Activated naive CD4-positive, alpha-beta T cell treated with anti-CD3 and anti-CD28 coated beads for 36 hours (primary cell): ENCODE measurements at places on chromosomes 11 and 22. TPM values are rescaled to one million over a fixed set of nuclear protein-coding genes. Genes with fewer than 3 reads are reported as not detected.

IFITM1 gene
- total RNA-seq = 359 TPM

GRCh38 chr11:127873478-127873877 is 713.9 kb downstream of the ETS1 start:
- H3K27ac ChIP-seq = no peak overlapping the region
- H3K36me3 ChIP-seq = no peaks in the 10 kb centered on the region
- no peaks in the 10 kb centered on the region for H3K4me1 ChIP-seq
- H3K27me3 ChIP-seq = peaks cover 2% of the 10 kb centered on the region

ZNRF3 gene
- 2.2 TPM for total RNA-seq

DNA sequence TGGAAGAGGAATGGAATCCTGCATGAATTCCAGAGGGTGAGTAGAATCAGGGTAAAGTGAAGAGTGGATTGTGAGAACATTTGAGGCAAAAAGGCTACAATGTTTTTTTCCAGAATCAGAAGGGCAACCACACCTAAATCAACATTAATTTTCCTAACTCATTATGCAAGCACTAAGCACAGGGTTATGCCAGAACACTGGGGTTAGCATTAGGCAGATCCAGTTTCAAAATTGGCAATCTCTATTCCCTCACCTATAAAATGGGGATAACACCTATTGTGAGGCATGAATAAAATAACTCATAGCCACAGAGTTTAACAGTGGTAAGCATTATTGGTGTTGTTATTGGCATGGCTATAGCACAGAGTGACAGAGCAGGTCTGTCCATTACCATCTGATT is 378.6 kb upstream of the FAT3 start:
- H3K27ac ChIP-seq = no peak overlapping the region
- H3K36me3 ChIP-seq = no peaks in the 10 kb centered on the region
- no peaks in the 10 kb centered on the region for H3K4me1 ChIP-seq
- H3K27me3 ChIP-seq = no peaks in the 10 kb centered on the region

GRCh38 chr11:8320076-8320475 is 56.4 kb upstream of the LMO1 start:
- H3K36me3 ChIP-seq = no peaks in the 10 kb centered on the region
- no peak overlapping the region for H3K4me3 ChIP-seq
- peaks cover 9% of the 10 kb centered on the region for H3K27me3 ChIP-seq
- no peak for DNase-seq
- no peaks in the 10 kb centered on the region for H3K4me1 ChIP-seq

GRCh38 chr11:62560566-62561103 is 13.1 kb downstream of the EEF1G start:
- no peak overlapping the region for H3K4me3 ChIP-seq
- no peaks in the 10 kb centered on the region for H3K27me3 ChIP-seq
- peaks cover 69% of the 10 kb centered on the region for H3K4me1 ChIP-seq
- peak overlapping the region; percentile 77 for H3K27ac ChIP-seq

DNA sequence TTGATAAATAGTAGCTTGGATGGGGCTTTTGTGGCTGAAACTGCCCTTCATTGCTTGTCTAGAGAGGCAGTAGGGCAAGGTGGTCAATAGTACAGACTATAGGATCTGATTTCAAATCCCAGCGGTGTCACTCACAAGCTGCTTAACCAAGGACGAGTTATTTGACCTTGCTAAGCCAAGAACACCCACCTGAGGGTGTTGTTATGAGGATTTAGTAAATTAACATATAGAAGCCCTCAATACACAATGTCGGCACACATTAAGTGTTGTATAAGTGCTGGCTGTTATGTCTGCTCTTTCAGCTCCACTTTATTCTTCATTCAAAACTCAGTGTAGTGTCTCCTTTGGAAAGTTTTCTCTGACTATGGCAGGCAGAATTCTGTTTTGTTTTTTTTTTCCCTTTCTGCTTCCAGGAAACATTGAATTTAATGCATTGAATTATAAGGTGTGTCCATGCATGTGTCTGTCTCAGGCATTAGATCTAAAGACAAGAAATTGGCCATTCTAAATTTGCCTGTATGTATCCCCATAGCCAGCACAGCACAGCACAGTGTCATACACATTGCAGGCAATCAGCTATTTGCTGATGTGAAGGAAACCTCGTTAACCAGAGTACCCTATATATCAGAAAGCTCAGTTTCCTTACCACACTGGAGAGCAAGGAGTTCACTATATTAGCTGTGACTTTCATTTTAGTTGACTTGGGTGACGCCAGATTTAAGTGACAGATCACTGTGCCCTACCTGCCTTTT is 212.1 kb downstream of the NELL1 start:
- H3K4me1 ChIP-seq = no peaks in the 10 kb centered on the region
- no peak for DNase-seq
- H3K27me3 ChIP-seq = no peaks in the 10 kb centered on the region
- no peak overlapping the region for H3K4me3 ChIP-seq
- no peak overlapping the region for H3K27ac ChIP-seq

BTBD18 gene
- not detected for total RNA-seq

NXPE1 gene
- not detected for total RNA-seq

DNA sequence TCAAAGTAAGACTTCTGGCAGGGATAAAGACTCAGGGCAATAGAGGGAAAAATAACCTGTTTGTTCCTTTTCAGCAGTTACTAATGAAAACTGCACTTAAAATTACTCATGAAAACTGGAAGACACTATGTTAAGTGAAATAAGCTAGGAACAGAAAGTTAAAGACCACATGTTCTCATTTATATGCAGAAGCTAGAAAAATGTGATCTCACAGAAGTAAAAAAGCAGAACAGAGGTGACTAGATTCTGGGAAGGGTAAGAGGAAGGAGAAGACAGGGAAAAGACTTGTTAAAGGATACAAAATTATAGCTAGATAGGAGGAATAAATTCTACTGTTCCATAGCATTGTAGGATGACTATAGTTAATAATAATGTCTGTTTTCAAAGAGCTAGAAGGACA is 22.2 kb downstream of the HPS5 start:
- no peaks in the 10 kb centered on the region for H3K27me3 ChIP-seq
- H3K4me1 ChIP-seq = peaks cover 2% of the 10 kb centered on the region
- no peak for DNase-seq
- no peak overlapping the region for H3K27ac ChIP-seq

- H3K27ac ChIP-seq = no peak overlapping the region
- no peaks in the 10 kb centered on the region for H3K27me3 ChIP-seq
- H3K36me3 ChIP-seq = peaks cover 2% of the 10 kb centered on the region
- peaks cover 28% of the 10 kb centered on the region for H3K4me1 ChIP-seq
- H3K4me3 ChIP-seq = no peak overlapping the region
Observed at GRCh38 chr11:46477136-46477535, 85.6 kb upstream of the CHRM4 start.

DNA sequence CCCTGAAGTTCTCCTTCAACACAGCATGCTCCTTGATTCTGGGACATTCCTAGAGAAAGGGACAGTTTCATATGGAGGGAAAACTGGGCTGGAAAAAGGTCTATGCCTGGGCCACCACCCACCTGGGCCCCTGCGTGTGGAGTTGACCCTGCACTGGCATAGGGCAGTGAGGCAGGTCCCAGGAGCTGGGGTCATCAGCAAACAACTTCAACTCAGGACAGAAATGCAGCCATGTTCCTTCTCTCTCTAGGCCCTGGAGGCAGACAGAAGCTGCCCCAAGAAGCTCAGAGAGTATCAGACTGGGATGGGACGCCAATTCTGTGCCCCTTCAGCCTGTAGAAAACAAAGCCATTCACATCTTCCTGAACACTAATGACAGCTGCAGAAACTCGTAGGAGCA is 34.9 kb downstream of the RTL6 start:
- DNase-seq = no peak
- H3K27me3 ChIP-seq = peaks cover 5% of the 10 kb centered on the region
- H3K4me3 ChIP-seq = no peak overlapping the region
- H3K27ac ChIP-seq = no peak overlapping the region

GRCh38 chr11:88680806-88681205 is 343.3 kb upstream of the CTSC start:
- peaks cover 7% of the 10 kb centered on the region for H3K4me1 ChIP-seq
- no peak overlapping the region for H3K27ac ChIP-seq
- no peak overlapping the region for H3K4me3 ChIP-seq
- peaks cover 2% of the 10 kb centered on the region for H3K36me3 ChIP-seq
- no peak for DNase-seq

GRCh38 chr11:12845739-12846358 is 163.3 kb upstream of the RASSF10 start:
- no peak overlapping the region for H3K27ac ChIP-seq
- H3K36me3 ChIP-seq = no peaks in the 10 kb centered on the region
- no peak for DNase-seq
- peaks cover 12% of the 10 kb centered on the region for H3K4me1 ChIP-seq
- H3K4me3 ChIP-seq = no peak overlapping the region

- H3K4me1 ChIP-seq = no peaks in the 10 kb centered on the region
- H3K4me3 ChIP-seq = no peak overlapping the region
- H3K27me3 ChIP-seq = peaks cover 3% of the 10 kb centered on the region
- no peak for DNase-seq
- no peak overlapping the region for H3K27ac ChIP-seq
Observed at GRCh38 chr22:42758931-42759629, 38.4 kb upstream of the A4GALT start.

DNA sequence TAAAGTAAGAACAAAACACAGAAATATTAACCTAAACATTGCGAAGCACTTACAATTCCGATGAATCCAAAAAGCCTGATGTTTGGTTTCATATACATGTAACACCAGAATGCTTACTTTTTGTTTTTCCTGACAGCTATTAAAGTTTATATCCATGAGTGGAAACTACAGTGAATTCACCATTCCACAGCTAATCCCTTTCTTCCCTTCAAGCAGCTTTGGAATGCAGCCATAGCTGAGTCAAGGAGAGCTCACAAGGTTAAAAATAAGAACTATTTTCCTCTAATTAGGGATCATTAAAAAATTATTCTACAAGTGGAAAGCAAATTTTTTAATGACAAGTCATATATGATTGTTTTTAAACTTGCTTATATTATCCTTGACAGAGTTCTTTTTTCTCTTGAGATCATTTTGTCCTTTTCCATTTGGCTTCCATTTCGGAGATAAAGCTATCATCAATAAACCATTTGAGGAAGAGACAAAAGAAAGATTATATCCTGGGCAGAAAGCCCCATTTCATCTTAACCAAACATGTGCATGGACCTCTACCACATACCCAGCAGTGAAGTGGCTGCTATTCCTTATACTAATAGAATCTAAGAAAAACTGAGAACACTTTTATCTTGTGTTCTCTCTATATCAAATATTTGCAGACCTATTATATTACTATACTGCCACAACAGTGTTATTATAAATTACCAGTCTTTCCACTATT is 19.7 kb upstream of the FIBIN start:
- no peak overlapping the region for H3K27ac ChIP-seq
- H3K36me3 ChIP-seq = no peaks in the 10 kb centered on the region
- no peak for DNase-seq
- no peak overlapping the region for H3K4me3 ChIP-seq
- H3K27me3 ChIP-seq = no peaks in the 10 kb centered on the region
- no peaks in the 10 kb centered on the region for H3K4me1 ChIP-seq

DNA sequence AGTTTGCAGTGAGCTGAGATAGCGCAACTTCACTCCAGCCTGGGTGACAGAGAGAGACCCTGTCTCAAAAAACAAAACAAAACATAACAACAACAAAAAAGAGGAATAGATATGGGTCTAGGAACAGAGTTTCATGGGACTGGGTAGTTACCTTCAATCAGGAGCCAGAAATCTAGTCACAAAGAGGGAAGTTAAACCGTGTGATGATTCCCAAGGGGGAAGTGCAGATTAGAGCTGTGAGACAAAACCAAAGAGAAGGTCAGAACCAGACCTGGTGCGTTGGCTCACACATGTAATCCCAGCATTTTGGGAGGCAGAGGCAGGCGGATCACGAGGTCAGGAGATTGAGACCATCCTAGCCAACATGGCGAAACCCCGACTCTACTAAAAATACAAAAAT is 42.1 kb upstream of the LARGE1 start:
- no peaks in the 10 kb centered on the region for H3K27me3 ChIP-seq
- no peak overlapping the region for H3K27ac ChIP-seq
- no peak for DNase-seq
- H3K36me3 ChIP-seq = no peaks in the 10 kb centered on the region

DNA sequence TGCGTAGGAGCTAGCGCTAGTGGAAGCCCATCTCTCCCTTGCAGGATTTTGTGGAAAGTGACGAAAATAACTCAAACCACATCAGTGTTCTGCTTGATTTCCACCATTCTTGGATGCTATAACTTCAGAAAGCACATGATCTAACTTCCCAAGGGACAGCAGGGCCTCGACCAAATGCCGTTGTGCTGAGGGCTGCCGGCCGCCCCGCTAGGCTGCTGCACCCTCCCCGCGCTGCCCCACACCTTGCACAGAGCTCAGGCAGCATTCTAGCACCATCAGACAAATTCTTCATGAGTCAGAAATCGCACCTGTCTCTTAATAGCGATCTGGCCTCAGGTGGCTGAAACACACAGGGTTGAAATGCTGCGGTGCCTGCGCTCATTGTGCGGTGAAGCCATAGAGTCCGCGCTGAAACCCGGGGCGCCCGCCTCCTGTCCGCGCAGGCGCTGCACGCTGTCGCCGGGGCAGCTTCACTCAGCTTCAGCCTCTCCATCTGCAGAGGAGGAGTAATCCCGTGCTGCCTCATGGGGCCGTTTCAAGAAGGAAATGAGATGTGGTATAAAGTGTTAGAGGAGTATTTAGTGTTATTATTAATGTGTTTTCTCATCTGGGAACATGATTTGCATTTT is 59.2 kb upstream of the B3GAT1 start:
- H3K27me3 ChIP-seq = peaks cover 36% of the 10 kb centered on the region
- H3K27ac ChIP-seq = no peak overlapping the region
- H3K4me3 ChIP-seq = no peak overlapping the region

DNA sequence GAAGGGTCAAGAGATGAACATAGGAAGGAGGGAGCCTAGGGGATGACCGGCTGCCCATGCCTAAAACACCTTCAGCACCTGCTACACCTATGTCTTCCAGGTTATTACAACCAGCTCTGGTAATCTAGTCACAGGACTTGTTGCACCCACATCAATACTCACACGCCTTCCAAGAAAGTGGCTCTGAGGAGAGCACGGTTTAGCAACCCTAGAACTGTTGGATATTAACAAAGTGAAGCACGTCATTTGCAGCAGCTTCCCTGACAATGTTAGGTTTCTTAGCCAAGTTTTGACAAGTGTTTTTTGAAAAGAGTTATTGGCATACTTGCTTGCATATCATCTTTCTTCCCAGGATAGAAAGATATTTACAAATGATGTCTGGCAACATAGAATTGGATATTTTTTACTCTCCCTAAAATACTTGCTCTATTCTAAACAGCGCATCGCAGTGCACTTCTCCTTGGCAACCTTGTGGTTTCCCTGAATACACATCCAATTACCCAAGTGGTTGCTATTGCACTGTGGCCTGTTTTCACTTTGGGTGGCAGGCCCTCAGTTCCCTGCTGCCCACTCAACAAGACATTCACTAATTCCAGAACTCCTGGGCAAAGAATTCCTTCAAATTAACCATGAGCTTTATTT is 94.3 kb upstream of the ARHGAP42 start:
- no peaks in the 10 kb centered on the region for H3K36me3 ChIP-seq
- H3K4me3 ChIP-seq = no peak overlapping the region
- no peaks in the 10 kb centered on the region for H3K27me3 ChIP-seq

GRCh38 chr11:92257536-92257935 is 32.9 kb downstream of the FAT3 start:
- H3K27ac ChIP-seq = no peak overlapping the region
- H3K4me1 ChIP-seq = no peaks in the 10 kb centered on the region
- H3K36me3 ChIP-seq = no peaks in the 10 kb centered on the region
- DNase-seq = no peak
- no peaks in the 10 kb centered on the region for H3K27me3 ChIP-seq
- H3K4me3 ChIP-seq = no peak overlapping the region

GRCh38 chr11:76762867-76763572 is 20.1 kb upstream of the TSKU start:
- H3K27me3 ChIP-seq = no peaks in the 10 kb centered on the region
- no peak for DNase-seq
- H3K36me3 ChIP-seq = no peaks in the 10 kb centered on the region
- no peak overlapping the region for H3K27ac ChIP-seq
